Astrocyte (in vitro differentiated cells and primary cell): ENCODE measurements at places on chromosomes 4 and X.

DNA sequence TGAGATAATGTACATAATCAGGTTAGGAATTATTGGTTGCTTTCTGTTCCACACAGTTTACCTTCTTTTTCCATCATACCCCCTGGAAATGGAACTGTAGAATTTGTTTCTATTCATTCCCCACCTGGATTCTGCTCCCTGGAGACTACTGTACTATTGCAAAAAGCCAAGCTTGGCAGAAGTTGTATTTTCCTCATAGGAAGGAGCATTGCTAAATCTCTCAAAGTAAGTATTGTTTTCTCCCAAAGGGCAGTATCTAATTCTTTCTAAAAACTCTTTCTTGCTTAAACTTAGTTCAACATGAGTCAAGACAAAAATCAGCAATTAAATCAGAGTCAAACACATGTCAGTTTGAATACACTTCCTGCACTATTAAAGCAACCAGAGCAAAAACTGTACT lies 136.2 kb downstream of the CDS1 start:
- DNase-seq: no peak

DNA sequence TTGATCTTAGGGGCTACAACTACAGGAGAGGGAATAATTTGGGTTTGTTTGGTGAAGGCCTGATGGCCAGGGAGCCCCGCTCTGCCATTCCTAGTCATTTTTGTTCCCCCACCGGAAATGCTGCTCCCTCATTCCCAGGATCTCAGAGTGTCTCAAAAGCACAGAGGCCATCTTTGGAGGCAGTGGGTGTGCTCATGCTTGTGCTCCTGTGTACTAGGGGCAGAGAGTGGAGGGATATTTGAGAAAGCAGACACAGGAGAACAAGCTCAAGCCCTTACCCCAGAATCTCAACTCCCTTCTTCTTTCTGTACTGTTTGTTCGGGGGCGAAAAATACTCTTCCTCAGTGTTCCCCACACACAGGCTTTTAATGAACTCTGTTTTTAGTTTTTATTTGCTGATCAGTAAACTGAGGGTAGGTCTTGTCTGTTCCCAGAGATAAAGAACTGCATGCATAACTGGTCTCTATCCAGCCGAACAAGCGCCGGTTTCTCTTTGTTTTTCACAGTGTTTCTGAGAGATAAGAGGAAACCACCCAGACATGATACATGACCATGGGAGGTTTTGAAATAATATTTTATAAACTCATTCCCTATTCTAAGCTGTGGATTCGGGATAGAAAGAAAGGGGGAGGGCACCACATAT lies 32.9 kb upstream of the XK start:
- no peak for DNase-seq

DNA sequence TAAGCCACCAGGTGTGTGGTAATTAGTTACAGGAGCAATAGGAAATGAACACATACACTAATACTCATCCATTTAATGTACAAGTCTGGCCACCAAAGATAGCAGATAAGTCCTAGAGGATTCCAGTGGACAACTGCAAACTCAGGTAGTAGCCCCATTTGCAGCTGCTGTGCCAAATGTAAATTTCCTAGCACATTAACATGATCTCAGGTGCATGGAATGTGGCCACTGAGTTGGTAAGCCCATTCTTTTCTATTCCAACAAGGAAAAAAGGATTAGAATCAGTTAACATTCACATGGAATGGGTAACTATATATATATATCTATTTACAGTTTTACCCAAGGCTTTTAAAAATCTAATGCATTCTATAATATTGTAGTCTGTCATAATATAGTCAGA lies 23.3 kb upstream of the FRAS1 start:
- DNase-seq: no peak

- no peak for DNase-seq
Observed at GRCh38 chrX:21662761-21663160, 4.6 kb upstream of the KLHL34 start.

- no peak for DNase-seq
Observed at GRCh38 chr4:123257591-123257990, 139.0 kb upstream of the SPRY1 start.
